ENCODE measurements at places on chromosomes 5 and 9.

DNA sequence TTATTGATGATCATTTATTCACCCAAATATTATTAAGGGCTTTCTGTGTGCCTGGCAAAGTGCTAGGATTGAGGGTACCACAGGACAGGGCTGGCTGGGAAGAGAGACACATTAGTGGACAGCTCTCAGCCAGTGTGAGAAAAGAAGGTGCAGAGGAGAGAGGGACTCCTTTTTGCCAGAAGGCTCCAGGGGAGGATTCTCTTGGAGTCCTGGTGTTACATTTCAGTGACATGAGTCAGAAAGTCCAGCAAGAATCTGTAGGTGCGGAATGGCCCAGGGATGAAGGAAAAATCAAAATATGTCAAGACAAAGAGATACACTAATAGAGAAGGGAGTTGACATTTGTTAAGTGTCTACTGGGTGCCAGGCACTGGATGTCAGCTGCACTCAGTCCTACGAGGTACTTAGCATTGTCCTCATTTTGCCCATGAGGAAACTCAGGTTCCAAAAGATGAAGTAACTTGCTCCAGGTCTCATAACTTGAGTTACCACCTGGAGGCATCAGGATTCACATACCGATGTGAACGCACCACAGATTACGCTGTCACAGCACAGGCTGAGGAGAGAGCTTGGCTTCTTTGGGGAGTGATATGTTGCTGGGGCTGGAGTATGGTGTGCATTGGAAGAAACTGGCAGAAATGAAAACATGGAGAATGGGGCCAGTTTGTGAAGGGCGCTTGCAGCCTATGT, 60.5 kb downstream of the RASGRF2 start:
- no peak for DNase-seq

DNA sequence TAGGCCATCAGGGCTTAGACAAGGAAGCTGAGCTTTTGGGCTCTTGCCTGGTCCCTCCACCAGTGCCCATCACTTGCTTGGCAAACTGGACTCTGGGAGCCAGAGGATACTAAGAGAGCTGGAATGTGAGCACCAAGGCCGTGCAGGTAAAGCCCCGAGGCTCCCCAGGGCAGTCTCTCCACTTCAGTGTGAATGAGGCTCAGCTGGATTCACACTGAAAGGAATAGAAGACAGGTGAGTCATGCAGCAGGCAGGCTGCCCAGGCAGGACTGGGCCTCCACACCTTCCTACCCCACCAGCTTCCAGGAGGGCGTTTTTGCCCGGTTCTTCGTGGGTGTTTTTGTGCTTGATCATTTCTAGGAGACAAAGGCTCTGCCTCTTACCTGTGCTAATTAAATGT, 7.3 kb upstream of the CTSV start:
- no peak for DNase-seq

DNA sequence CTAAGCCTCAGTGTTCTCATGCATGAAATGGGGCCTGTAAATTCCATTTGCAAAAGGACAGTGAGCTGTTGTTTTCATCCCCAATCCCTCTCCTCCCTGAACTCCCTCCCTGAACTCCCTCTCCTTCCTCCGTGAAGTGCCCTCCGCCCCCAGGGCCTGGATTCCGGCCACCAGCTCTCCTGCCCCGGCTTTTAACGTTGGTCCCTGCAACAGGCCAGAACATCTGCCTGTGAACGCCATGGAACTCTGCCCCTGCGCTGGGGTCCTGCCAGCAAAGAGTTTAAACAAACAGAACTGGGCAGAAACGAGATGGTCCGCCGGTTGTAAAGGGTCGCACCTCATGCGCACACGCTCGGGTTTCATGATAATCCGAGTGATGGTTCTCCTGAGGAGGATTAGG, 62.4 kb downstream of the SMIM23 start:
- DNase-seq: no peak

- no peak for DNase-seq
These were observed 120.5 kb upstream of the BOD1 start for GRCh38 chr5:173736923-173737412.

- DNase-seq: peak; percentile 29
These were observed at the start of gene ADAMTSL2 for GRCh38 chr9:133534346-133535291. TSS of gene ADAMTSL2 (plus strand) at chr9:133534704. CDS start at chr9:133536713, 2,009 bp downstream.

DNA sequence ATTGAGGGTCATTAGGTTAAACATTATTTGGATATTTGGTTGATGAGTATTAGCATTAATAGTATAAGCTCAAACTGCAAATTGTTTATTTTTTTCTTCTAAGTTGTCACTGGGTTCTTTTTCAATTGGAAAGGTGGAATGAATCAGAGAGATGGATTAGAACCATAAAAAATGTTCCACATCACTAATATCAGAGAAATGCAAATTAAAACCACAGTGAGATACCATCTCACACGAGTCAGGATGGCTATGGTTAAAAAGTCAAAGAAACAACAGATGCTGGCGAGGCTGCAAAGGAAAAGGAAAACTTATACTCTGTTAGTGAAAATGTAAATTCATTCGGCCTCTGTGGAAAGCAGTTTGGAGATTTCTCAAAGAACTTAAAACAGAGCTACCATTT, 122.8 kb downstream of the CCDC192 start:
- no peak for DNase-seq

DNA sequence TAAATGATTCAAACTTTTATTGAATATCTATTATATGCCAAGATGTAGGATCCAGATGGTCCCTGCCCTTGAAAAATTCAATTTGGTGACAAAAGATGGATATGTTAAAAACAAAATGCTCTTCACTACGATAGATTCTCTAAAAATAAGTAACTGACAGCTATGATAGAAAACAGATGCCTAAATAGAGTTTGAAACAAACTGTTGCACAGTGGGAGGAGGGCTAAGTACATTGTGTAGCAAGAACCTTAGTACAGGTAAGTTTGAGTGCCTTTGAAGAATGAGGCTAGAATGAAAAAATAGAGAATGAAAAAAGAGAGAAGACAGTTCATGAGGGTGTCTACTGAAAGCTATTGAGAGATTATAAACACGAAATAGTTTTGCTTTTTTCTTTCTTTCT, 54.3 kb downstream of the HOMER1 start:
- DNase-seq: no peak

DNA sequence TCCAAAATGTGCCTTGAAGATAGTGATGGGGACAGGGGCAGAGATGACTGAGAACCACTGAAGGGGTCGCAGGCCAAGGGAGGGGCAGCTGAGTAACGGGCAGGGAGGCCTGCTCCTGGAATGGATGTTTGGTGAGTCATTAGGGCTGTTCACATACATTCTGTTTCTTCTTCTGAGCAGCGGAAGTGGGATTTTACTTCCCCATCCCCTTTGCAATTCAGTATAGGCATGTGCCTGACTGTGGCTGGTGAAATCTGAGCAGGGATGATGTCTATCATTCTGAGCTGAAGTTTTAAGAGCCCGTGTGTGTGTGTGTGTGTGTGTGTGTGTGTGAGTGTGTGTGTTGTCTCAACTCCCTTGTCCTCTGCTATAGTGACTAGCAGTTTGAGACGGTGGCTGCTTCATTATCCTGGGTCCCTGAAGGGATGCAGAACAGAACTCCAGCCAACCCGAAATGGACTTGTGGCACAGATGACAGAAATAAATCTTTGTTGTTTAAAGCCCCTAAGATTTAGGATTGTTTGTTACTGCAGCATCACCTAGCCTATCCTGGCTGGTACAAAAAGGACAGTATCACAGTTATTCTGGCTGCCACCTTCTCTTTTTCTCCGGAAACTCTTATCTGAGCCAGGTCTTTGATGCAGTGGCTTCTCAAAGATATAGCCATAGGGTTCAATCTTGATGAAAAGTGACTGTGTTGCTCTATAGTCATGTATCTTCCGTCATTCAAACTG, 29.2 kb upstream of the TGFBI start:
- DNase-seq: no peak

DNA sequence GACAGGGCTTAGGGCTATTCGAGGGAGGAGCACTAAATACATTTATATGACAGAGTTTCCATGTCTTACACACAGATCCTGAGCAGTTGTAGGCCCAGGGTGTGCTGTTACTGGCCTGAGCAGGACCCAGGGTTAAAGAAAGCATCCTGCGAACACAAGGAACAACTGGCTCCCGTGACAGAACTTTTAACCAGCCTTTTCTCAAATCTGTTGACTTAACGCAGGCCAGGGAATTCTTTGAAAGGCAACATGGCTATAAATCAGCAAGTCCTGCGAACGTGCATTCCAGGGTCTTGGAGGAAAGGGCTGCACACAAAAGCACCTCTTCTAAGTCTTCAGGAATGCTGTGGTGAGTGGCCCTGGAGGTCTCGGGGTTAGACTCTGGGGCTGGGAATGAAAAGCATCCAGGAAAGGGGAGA, 45.2 kb upstream of the ANKRD55 start:
- no peak for DNase-seq

DNA sequence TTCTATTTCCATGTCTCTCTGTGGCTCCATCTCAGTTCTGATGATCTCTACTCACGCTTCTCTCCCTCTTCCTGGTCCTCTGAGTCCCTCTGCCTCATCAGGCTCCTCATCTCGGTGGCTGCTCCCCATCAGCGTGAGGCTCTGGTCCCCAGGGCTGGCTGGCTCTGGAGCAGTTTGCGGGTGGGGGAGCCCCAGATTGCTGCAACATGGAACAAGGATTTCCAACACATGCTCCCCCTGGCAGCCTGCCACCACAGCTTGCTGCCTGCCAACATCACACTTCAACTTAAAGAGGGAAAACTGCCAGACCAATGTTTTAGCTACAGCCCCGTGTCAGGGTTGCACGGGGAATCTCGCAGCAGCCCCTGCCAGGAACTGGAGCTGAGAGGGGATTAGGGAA, 77.2 kb upstream of the NEK6 start:
- no peak for DNase-seq

DNA sequence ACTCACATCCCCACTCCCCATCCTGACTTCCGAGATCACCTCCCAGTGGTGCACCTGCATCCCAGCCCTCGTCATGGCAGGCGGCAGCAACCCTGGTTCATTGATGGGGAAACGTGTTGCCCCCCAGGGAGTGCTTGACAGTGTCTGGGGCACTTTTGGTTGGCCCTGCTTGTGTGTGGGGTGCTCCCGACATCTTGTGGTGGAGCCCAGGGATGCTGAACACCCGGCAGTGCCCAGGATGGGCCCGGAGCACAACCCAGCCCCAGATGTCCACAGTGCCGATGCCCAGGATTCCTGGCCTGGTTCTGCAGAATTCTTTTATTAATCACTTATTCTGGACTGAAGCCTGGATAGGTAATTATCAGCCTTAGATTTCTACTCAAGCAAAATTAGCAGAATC, 3.7 kb downstream of the MRPL36 start:
- DNase-seq: no peak

- no peak for DNase-seq
These were observed 1.5 kb downstream of the LSM11 start for GRCh38 chr5:157745041-157745456.

DNA sequence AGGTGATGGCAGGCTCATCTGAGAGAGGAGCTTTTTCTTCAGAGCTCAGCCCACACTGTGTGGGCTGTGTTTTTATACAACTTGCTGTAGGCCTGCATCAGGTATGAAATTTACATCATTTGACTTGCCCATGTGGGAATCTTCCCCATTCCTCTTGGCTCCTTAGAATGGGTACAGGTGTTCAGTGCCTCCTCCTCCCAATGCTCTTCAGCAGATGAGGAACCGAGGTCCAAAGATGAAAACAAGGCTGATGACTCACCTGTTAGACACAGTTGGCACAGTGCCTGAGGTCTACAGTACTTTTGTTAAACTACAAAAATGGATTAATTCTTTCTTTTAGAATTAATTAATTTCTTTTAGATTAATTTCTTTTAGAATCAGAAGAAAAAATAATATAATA, 20.8 kb downstream of the PAPPA start:
- DNase-seq: no peak

DNA sequence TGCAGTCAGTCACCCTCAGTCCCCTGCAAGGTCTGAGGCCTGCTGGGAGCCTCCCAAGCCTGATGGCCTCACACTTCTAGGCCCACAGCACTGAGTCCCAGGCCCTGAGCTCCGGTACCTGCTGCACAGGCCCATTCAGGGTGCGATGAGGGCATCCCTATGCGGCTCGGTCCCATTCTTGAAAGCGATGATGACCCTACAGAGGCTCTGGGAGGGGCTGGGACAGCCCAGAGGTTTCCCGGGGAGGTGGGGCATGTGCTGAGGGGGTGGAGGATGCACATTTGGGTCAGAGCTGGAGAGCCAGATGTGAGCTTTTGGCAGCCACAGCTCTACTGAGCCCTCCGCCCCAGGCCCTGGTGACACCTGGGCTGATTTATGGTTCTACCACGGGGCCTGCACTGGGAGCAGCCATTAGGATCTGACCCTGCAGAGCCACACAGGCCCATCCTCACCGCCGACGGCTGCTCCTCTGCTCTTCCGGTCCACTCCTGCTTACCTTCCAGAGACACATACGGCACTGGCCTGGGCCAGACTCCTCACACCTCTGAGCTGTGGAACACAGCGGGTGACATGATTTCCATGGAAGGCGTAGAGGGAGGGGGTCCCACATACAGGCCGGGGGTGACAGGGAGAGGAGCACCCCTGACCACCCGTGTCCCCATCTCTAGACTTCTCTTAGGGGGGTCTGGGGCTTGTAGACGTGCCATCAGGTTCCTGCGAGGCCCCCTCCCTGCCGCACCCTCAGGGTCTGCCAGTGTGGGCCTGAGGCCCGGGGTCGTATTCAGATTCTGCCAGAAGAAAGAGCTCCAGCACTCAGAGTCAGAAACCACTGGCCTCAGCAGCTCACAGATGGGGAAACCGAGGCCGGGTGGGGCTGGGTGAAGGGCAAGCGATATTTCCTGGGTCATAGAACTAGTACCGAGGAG, 53.4 kb downstream of the COL23A1 start:
- DNase-seq: no peak

DNA sequence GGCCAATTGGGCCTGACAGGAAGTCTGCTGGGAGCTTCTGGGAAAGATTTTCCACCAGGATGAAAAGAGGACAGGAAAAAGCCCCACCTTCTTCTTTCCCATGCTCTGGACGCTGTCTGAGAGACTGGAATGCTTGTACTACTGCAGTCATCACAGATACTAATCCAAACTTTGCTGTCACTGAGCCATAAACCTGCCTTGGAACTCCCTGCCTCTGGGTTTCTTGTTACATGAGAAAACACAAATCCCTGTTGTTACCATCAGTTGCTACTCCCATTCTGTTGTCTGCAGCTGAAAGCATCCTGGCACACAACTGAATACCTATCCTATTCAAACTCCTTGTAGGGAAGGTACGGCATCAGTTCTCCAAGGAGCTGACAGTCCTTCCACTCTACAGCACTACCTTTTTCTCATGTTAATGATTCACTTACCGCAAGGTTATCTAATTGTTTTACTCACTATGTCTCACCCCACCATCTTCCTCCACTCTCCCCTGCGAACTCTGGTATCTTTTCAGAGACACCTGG, 167.5 kb downstream of the CDK5RAP2 start:
- no peak for DNase-seq

DNA sequence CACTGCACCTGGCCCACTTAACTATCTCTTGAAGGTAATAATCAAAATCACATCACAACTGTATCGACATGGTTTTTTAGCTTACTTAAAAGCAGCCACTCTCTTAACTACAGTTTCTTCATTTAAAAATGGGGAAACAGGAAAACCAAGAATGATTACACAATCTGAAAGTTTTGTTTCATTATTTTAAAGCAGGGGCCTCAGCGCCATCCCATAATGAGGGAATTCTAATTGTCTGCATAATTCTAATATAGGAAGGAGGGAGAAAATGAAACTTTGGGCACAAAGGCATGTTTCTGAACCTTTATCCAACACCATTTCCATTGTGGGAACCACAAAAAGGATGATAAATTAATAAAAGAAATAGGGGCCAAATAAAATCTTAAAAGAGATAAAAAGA, 7.6 kb downstream of the HACD4 start:
- DNase-seq: no peak

- peak; percentile 64 for DNase-seq
These were observed at the start of gene RUSC2 for GRCh38 chr9:35489313-35490154. TSS of gene RUSC2 (plus strand) at chr9:35490111. CDS start at chr9:35546522, 56,411 bp downstream.

All from stimulated activated CD4-positive, alpha-beta T cell treated with anti-CD3 and anti-CD28 coated beads, Interleukin-1b, Interleukin-23, amount 100 ng/mL, for 48 hours (primary cell).